Colonic mucosa (tissue), 4 donors: ENCODE measurements at places on chromosomes 3 and 15.

DNA sequence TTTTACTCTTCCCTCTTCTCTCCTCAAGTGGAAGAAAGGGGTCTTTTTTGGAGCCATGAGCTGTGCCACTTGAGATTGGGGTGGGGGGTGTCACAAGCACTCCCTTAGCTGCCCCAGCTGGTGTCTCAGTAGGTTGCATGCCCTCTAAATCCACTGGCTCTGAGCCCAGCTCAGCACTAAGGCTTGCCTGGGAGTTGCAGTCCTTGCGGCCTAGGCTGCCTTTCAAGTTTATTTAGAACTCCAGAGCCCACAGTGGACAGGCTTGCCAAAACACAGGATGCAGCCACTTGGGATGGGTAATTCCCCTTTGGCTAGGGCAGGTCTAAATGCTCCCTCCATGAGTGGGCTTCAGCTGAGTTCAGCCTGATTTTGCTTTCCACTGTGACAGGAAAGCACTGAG lies 24.7 kb downstream of the C3orf20 start:
- DNase-seq = no peak
- no peaks in the 10 kb centered on the region for H3K27me3 ChIP-seq
- no peak overlapping the region for H3K4me3 ChIP-seq
- H3K36me3 ChIP-seq = no peaks in the 10 kb centered on the region
- no peak overlapping the region for H3K27ac ChIP-seq
- no peaks in the 10 kb centered on the region for H3K4me1 ChIP-seq

DNA sequence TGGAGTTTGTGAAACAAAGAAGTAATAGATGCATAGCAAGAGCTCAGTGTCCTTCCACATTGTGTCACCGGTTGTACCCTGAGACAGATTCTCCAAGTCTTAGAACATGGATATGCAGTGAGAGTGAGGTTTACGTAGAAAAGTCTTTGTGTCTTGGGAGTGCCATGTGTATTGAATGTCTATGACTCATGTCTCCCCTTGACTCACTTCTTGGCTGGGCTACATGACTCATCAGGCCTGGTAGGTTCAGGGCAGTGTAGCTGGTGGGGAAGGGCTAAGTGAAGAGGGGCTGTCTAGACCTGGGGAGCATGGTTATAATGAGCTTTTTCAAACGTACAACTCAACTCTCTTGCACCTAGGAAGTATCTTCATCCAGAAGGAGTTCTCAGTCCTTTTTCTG lies 167.4 kb downstream of the GAP43 start:
- H3K4me3 ChIP-seq = no peak overlapping the region
- DNase-seq = no peak
- H3K27ac ChIP-seq = no peak overlapping the region
- H3K27me3 ChIP-seq = no peaks in the 10 kb centered on the region
- H3K4me1 ChIP-seq = no peaks in the 10 kb centered on the region
- no peaks in the 10 kb centered on the region for H3K36me3 ChIP-seq

DNA sequence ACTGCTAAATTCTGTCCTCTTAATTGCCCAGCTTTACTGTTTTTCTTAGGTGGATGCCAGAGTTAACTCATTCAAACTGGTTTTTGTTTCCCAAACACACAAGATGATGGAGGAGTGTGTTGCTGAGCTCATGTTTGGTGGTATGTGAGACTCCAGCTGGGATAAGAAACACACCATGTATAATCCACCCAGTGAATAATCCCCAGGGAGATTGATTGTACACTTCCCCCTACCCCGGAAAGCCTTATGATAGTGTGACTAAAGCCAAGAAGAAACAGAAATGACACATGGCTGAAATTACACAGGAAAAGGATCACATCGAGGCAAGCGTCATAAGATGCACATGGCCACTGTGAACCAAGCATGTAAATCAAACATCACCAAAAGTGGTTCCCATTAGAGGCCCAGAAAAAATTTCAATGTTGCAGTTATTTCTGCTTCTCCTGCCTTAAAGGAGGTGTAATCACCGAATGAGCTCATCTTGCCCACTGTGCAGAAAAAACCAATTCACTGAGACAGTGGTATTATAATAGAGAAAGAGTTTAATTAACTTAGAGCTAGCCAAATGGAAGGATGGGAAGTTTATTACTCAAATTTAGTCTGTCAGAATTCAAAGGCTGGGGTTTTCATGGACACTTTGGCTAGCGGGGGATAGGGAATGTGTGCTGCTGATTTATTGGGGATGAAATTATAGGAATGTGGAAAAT lies 56.7 kb upstream of the MAGI1 start:
- no peaks in the 10 kb centered on the region for H3K36me3 ChIP-seq
- no peak overlapping the region for H3K27ac ChIP-seq
- no peak for DNase-seq
- H3K4me1 ChIP-seq = no peaks in the 10 kb centered on the region

- H3K27ac ChIP-seq = no peak overlapping the region
- DNase-seq = no peak
- H3K27me3 ChIP-seq = no peaks in the 10 kb centered on the region
- no peak overlapping the region for H3K4me3 ChIP-seq
- no peaks in the 10 kb centered on the region for H3K36me3 ChIP-seq
Observed at GRCh38 chr15:59051873-59052861, 52.8 kb upstream of the CCNB2 start.

GRCh38 chr3:150411546-150411945 lies 3.4 kb downstream of the TSC22D2 start:
- no peaks in the 10 kb centered on the region for H3K36me3 ChIP-seq
- peaks cover 4% of the 10 kb centered on the region for H3K4me1 ChIP-seq
- no peak overlapping the region for H3K27ac ChIP-seq

DNA sequence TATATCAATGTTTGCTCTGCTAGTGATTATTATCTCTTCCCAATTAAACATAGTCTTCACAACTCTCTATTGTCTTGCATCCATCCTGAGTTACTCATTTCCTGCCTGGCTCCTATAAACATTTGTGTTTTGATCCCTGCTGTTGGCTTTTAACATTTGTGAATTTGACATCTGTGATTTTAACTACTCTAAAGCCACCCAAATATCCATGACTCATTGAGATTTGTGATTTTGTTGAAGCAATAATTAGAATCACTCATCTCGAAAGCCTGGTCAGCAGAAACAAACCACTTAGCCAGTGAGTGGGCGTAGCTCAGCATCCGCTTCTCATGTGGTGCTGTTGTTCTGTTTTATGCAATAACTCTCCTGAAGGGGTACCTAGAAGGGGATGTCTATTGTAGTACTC lies 174.3 kb upstream of the ZBTB20 start:
- no peak for DNase-seq
- no peaks in the 10 kb centered on the region for H3K4me1 ChIP-seq
- no peaks in the 10 kb centered on the region for H3K27me3 ChIP-seq
- H3K36me3 ChIP-seq = no peaks in the 10 kb centered on the region
- no peak overlapping the region for H3K27ac ChIP-seq

DNA sequence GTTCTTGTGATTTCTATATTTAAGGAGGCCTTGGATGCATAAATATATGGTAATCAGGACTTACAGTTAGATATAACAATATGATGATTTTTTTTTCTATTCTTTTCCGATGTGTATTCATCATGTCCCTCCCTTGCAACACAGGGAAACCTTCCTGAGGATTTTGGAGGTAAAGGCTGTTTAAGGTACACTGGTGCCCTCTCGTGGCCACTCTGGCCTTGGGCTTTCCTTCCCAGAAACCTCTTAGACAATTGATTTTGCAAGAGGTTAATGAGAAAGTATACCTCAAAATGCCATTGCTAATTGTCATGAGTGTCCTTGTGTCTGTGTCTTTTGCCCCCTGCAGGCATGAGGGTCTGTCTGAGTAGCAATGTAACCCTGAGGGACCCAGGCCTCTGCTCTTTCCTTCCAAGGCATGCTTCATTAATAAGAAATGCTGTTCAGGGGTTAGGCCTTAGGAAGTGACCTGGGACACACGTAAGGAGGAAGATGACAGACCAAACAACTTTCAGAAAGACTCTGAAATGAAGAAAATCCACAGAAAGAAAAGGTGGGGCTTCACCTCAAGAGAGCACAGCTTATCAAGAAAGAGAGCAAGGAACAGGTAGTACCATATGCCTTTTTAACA lies 70.3 kb upstream of the PPP2R3A start:
- no peak overlapping the region for H3K4me3 ChIP-seq

- H3K36me3 ChIP-seq = no peaks in the 10 kb centered on the region
- DNase-seq = no peak
- H3K4me3 ChIP-seq = no peak overlapping the region
- peak overlapping the region; percentile 46 for H3K27ac ChIP-seq
- peaks cover 21% of the 10 kb centered on the region for H3K4me1 ChIP-seq
- no peaks in the 10 kb centered on the region for H3K27me3 ChIP-seq
Observed at GRCh38 chr15:67023517-67024313, 41.7 kb upstream of the SMAD3 start.

GRCh38 chr3:143963946-143964345 lies 7.7 kb upstream of the DIPK2A start:
- H3K4me1 ChIP-seq = no peaks in the 10 kb centered on the region
- H3K27me3 ChIP-seq = no peaks in the 10 kb centered on the region
- H3K4me3 ChIP-seq = no peak overlapping the region
- no peak overlapping the region for H3K27ac ChIP-seq

GRCh38 chr3:36606871-36607765 lies 157.2 kb downstream of the DCLK3 start:
- H3K4me1 ChIP-seq = no peaks in the 10 kb centered on the region
- H3K4me3 ChIP-seq = no peak overlapping the region
- H3K36me3 ChIP-seq = no peaks in the 10 kb centered on the region
- no peaks in the 10 kb centered on the region for H3K27me3 ChIP-seq
- H3K27ac ChIP-seq = no peak overlapping the region

- H3K4me1 ChIP-seq = no peaks in the 10 kb centered on the region
- H3K4me3 ChIP-seq = no peak overlapping the region
- no peaks in the 10 kb centered on the region for H3K36me3 ChIP-seq
- no peak for DNase-seq
- no peaks in the 10 kb centered on the region for H3K27me3 ChIP-seq
- H3K27ac ChIP-seq = no peak overlapping the region
Observed at GRCh38 chr3:18544146-18544545, 119.0 kb upstream of the SATB1 start.

GRCh38 chr3:16253601-16254000 lies 11.1 kb downstream of the DPH3 start:
- H3K27me3 ChIP-seq = no peaks in the 10 kb centered on the region
- no peak overlapping the region for H3K4me3 ChIP-seq
- no peaks in the 10 kb centered on the region for H3K4me1 ChIP-seq
- DNase-seq = no peak

GRCh38 chr15:82950746-82951370 lies 1.7 kb downstream of the HOMER2 start:
- no peaks in the 10 kb centered on the region for H3K36me3 ChIP-seq
- no peaks in the 10 kb centered on the region for H3K4me1 ChIP-seq
- H3K27ac ChIP-seq = no peak overlapping the region
- H3K4me3 ChIP-seq = no peak overlapping the region

DNA sequence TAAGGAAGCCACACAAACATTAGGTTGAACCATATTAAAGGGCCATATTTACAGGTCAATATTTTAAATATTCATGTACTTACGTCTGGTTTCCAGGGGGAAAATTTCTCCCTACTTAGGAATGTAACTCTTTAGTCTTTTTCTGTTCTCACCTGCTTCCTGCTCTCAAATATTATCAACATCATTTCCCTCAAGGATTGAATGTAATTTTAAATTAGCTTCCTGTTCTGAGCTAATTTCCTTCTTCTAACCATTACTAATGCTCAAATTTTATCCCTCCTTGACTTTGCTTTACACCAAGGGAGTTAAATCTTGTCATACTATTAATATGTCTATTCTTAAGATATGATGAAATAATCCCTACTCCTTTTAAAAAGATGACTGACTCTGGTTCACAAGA lies 103.4 kb upstream of the UBP1 start:
- no peak overlapping the region for H3K4me3 ChIP-seq
- no peaks in the 10 kb centered on the region for H3K36me3 ChIP-seq
- DNase-seq = no peak
- no peaks in the 10 kb centered on the region for H3K4me1 ChIP-seq
- no peaks in the 10 kb centered on the region for H3K27me3 ChIP-seq

GRCh38 chr3:94359996-94360395 lies 297.1 kb downstream of the NSUN3 start:
- no peaks in the 10 kb centered on the region for H3K4me1 ChIP-seq
- H3K4me3 ChIP-seq = no peak overlapping the region
- no peaks in the 10 kb centered on the region for H3K36me3 ChIP-seq
- H3K27me3 ChIP-seq = no peaks in the 10 kb centered on the region
- no peak overlapping the region for H3K27ac ChIP-seq

DNA sequence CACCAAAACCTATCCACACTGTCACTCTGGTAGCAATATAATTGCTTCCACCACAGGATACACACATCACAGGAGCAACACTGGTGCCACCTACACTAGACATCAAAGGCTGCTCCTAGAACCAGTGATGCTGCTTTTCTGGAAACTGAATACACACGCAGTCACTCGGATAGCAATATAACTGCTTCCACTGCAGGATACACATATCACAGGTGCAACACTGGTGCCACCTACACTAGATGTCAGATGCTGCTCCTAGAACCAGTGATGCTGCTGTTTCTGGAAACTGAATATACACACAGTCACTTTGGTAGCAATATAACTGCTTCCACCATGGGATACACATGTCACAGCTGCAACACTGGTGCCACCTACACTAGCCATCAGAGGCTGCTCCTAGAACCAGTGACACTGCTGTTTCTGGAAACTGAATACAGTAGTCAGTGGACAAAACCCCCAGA lies 6.9 kb upstream of the TNFSF10 start:
- no peak overlapping the region for H3K4me3 ChIP-seq
- H3K27me3 ChIP-seq = no peaks in the 10 kb centered on the region
- no peaks in the 10 kb centered on the region for H3K36me3 ChIP-seq
- no peak overlapping the region for H3K27ac ChIP-seq
- no peaks in the 10 kb centered on the region for H3K4me1 ChIP-seq
- no peak for DNase-seq

GRCh38 chr3:9452417-9452816 lies 55.0 kb downstream of the SETD5 start:
- no peaks in the 10 kb centered on the region for H3K27me3 ChIP-seq
- peak overlapping the region; percentile 28 for H3K27ac ChIP-seq
- no peak for DNase-seq

- no peaks in the 10 kb centered on the region for H3K4me1 ChIP-seq
- no peaks in the 10 kb centered on the region for H3K36me3 ChIP-seq
- DNase-seq = no peak
- no peak overlapping the region for H3K4me3 ChIP-seq
Observed at GRCh38 chr15:28888302-28888894, 2.6 kb downstream of the APBA2 start.

DNA sequence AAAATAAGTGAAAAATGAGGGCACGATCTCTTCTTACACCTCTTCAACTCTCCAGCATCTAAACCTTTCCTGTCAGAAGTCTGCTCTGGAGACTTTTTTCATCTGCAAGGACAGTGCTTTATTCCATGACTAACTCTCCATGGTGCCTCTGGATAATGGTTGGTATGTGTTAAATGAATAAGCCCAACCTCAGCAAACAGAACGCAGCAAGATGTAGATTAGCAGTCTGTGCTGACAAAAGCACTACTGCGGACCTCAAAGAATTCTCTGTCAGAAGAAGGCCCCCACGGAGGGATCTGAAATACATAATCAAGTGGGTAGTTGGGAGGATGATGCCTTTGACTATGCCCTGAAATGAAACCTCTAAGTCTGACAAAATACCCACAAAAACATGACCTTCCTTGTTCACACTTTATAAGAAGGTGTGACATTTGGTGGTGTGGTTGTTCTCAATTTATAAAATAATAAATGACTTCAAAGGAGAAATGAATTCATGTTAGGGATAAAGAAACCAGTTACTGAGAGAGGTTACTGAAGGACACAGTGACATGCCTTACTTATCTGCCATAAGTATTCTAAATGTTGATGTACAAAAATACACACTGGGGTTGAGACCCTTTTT lies 43.2 kb upstream of the ADCY5 start:
- DNase-seq = no peak
- no peaks in the 10 kb centered on the region for H3K27me3 ChIP-seq
- H3K27ac ChIP-seq = no peak overlapping the region
- no peak overlapping the region for H3K4me3 ChIP-seq
- no peaks in the 10 kb centered on the region for H3K4me1 ChIP-seq
